Right atrium auricular region (tissue), 2 donors: ENCODE measurements at places on chromosomes 2 and 18. TPM values are rescaled to one million over a fixed set of nuclear protein-coding genes. Genes with fewer than 3 reads are reported as not detected.

DNA sequence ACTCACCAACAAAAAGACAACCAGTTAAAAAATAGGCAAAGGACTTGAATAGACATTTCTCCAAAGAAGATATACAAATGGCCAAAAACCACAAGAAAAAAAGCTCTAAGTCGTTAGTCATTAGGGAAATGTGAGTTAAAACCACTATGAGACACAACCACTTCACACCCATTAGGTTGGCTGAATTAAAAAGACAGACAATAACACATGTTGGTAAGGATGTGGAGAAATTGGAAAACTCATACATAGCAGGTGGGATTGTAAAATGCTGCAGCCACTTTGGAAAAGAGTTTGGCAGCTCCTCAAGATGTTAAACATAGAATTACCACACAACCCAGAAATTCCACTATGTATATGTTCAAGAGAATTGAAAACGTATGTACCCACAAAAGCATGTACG lies 117.6 kb upstream of the SPATS2L start:
- DNase-seq = no peak

DNA sequence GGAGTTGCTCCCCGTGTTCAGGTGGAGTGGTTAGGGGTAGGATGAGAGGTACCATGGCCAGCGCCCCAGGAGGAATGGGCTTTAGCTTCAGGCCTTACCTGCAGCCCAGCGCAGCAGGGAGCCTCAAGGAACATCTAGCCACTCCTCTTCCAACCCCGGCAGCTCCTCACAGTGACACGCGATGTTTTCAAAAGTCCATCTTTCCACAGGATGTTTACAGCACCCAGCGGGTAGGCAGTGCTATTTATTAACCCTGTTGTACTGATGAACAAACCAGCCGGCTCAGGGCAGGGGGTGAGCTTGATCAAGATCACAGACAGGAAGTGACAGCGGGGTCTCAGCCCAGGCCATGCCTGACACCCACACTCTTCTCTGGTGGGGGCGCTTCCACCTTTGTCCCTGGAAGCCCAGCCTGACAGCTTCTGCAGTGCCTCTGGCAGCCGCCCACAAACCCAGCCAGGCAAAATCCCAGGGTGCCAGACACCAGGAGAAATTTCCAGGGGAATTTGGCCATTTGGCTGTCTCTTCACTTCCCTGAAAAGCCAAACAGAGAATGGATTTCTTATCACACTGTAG lies 18.4 kb upstream of the PRLH start:
- no peak for DNase-seq

DNA sequence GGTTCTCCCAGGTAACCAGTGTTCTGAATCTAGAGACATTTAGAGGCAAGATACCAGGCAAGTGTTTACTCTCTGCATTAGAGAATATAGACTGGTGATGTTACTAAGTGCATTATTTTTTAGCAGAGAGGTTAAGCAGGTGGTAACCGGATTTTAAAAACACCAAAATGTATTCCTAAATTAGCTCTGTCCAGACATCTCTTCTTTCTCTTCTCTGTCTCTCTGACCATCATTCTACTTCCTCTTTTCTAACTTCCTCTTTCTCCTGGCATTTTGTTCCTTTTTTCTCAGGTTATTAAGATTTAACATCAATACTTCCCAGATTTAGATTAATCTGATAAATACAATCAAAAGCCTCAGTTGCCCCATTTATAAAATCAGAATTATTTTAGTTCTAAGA lies 31.7 kb upstream of the DYNC1I2 start:
- no peak for DNase-seq

DNA sequence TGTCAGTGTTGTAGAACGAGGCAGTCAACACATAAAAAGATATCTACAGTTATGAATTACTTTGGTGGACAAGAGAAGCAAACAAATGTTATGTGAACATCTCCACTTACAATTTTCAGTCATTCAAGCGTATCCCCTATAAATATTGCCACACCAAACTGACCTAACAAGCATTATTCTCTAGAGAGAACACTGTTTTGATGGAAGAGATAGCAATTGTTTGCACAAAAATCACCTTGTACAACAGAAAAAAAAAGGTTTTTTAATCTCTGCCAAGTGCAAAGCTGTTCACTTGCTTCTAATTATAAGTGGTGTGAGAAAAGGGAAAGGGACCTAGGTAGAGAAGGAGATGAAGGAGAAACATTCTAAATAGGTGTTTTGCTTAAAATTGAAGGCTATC lies 33.8 kb downstream of the PID1 start:
- no peak for DNase-seq

RNF152 gene
- 7.7 TPM for total RNA-seq
